ENCODE measurements at places on chromosomes 6 and 20.

GRCh38 chr6:153424719-153425400 is 293.8 kb upstream of the RGS17 start:
- DNase-seq = no peak

DNA sequence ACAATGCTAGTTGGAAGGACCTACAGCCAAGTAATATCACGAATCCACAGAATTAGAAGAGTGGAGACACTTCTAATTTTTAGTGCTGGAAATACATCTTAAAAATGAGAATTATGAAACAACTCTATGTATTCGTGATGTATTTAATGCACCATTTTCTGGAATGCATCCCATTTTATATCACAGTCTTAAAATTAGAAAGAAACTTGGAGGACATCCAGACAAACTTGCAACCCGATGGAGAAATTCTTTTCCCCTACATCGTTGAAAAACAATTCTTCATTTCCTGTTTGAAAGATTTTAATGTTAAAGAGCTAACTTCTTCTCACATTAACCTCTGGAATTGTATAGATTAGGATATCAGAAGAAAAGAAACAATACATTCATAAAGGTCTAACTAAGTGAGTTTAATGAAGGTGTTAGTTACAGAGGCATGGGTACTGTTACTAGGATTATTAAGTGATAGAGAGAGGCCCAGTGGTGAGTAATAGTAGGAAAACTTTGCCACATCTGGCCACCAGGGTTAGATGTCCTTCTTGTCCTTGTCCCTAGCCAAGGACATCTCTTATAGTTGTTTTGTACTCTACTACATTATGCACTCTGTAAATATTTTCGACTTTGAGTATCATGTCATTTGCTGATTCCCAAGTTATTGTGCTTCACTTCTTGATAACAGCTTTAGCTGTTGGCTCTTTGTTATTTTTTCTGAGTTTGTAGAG is 502.4 kb upstream of the PTCHD4 start:
- DNase-seq = no peak

GRCh38 chr6:166342349-166343149 is at the start of gene SFT2D1:
Gene SFT2D1 (minus strand): TSS chr6:166342545. CDS start chr6:166342481, 64 bp downstream.
- peak; percentile 82 for DNase-seq

DNA sequence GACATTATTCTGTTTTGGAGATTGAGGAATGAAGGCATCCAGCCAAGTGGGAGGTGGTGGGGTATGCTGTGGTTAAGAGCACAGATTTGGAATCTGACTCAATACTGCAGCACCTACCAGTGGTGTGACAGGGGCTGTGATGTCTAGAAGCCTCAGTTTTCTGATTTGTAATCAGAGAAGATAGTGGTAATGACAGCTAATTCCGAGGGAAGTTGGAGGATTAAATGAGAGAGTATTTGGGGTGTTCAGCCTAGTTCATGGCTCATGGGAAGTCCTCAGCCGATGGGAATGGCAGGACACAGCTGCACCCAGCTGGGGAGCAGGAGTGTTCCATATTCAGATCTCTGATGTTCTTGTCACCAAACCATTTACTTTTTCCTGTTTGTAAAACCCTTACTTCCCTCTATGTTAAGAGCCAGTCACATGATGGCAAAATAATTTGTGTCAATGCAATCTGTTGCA is 9.3 kb downstream of the SLC9A8 start:
- no peak for DNase-seq

DNA sequence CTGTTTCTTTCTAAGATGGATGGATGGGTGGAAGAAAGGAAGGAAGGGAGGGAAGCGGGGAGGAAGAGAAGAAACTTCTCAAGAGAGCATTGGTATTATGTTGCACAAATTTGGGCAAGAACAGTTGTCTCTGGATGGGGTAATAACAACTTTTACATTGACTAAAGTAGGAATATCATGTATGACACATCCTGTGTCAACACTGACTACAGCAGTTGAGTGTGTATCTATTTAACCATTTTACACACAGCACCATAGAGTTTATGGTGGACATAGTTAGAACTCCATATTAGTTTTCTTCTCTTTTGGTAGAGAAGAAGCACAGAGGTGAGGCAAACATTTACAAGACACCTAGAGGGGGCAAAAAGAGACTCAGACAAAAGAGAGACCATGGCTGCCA is 44.2 kb upstream of the RNF146 start:
- no peak for DNase-seq
